ENCODE measurements at places on chromosomes 2 and 18.

DNA sequence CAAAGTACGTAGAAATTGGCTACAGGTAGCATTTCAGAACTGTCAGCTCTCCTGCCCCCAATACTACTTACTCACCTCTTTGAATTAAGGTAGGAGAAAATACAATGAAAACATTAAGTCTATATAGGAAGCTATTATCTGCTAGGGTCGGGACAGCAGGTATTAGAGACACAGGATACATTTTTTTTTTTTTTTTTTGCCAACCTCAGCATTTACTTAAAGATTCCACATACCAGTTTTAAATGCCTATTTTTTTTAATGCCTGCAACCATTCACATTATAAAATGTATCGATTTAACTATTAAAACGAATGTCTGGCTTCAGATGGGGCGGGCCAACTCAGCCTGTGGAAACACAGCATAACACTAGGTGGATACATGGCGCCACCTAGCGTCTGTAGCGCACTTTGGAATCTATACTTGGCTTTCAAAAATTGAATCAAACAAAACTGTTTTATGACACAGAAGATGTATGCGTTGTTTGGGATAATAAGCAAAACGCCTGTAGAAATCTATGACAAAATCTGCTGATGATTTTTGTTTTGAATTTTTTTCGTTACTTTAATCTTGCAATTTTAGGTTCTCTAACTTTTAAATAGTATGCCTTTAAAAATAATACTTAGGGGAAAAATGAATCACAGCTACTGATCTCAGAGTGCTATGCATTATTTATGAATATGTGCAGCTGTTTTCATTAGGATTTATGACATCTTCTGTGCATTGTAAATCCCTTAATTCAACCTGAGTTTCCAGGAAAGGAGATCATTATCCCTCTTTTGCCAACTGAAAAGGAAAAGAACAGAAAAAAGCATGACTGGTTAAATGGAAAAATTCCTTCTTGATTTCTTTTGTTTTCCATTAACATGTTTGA is 261.0 kb downstream of the NYAP2 start:
- DNase-seq, result peak; percentile 76

GRCh38 chr2:174484573-174484972 is 2.3 kb downstream of the GPR155 start:
- no peak for DNase-seq

GRCh38 chr2:196200557-196200956 is 29.2 kb upstream of the STK17B start:
- DNase-seq, result no peak

- DNase-seq, result no peak
These were observed 274.8 kb downstream of the SP3 start for GRCh38 chr2:173690349-173690748.

DNA sequence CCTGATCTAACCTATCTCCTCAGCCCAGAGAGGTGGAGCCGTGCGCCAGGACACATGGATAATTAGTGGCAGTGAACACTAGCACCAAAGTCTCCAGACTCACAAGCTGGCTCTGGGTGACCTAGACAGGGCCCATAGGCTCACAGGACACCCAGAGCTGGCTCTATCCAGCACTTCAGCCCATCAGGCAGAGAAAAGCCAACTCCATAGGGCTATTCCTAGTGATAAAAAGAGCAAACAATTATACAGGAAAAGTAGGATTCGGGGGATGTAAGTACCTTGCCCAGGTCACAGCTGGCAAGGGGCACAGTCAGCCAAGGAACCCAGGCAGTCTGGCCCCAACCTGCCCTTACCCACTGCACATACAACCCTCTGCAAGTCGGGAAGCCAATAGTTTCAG is 178.6 kb downstream of the TNS1 start:
- no peak for DNase-seq

DNA sequence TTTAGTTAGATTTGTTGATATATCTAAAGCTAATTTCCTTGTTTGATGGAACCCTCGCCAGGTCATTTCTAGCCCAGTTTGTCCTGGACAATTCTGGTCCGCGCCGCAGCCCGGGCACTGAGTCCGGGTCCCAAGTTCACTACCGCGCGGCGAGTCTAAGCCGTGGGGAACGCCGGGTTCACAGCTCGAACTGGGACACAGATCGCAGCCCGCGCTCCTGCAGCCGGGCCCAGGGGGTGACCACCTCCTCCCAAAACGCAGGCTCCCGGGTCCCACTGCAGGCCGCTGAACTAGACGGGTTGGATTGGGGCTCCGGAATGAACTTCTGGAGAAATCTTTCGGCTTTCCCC is 681 bp downstream of the ACADL start:
- peak; percentile 9 for DNase-seq

GRCh38 chr2:181348107-181348837 is 108.9 kb upstream of the ITGA4 start:
- DNase-seq, result no peak

- DNase-seq, result no peak
These were observed 116.0 kb upstream of the EPC2 start for GRCh38 chr2:148528356-148529064.

- DNase-seq, result no peak
These were observed 14.7 kb downstream of the CDC42EP3 start for GRCh38 chr2:37656512-37657423.

DNA sequence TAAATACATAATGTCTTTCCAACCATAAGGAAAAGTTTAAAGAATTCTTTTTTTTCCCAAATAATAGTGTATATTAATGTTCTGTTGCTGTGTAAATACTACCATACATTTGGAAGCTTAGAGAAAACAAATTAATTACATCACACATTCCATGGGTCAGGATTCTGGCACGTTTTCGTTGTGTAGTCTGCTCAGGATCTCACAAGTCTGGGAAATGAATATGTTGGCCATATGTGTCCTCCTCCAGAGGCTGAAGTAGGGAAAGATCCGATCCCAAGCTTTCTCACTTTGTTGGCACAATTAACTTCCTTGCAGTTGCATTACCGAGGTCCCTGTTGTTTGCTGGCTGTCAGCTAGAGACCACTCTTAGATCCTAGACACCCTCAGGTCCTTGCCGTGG is 83.9 kb downstream of the RPRM start:
- DNase-seq, result no peak

- DNase-seq, result no peak
These were observed 1.4 kb downstream of the RAB1A start for GRCh38 chr2:65128297-65129190.

DNA sequence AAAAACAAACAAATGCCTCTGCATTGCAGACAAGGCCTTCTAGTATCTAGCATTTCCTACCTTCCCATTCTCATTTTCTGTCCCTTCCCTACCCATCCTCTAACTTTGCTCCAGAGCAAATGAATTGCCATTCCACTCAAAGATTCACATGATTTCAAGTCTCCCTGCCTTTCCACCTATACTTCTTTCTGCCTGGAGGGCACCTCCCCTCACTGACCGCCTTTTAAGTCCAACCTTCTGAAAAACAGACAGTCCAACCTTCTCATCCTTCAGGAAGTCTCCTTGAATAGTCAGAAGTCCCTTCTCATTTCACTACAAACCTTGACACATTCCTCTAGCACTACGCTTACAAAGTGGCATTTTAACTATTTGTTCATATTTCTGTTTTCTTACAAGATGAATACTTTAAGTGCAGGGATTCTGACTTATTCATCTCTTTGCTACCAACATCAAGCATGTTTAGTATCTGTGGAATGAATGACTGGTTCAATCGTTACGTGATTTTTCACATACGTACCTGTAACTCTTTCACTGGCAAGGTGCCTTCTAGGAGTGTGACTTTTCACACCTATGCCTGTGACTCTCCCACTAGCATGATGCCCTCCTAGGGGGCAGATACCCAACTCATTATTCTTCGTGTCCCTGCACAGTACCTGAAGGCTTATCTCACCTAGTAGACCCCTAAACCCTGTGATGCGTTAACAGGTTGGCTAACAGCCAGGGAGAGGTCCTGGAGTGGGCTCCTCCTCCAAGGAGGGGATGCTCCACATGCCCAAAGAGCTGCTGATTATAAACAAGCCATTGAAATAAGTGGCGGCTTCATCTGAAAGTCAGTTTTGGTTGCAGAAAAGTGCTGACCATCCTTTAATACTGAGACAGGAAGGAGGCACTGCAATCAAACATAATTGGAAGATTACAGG is 356.2 kb downstream of the MYCN start:
- DNase-seq, result no peak

- peak; percentile 22 for DNase-seq
These were observed 68.8 kb downstream of the DOK6 start for GRCh38 chr18:69469444-69469919.

GRCh38 chr2:207487650-207488311 is 42.0 kb upstream of the CREB1 start:
- DNase-seq, result no peak

- no peak for DNase-seq
These were observed 339.4 kb downstream of the DCC start for GRCh38 chr18:52679354-52679753.

DNA sequence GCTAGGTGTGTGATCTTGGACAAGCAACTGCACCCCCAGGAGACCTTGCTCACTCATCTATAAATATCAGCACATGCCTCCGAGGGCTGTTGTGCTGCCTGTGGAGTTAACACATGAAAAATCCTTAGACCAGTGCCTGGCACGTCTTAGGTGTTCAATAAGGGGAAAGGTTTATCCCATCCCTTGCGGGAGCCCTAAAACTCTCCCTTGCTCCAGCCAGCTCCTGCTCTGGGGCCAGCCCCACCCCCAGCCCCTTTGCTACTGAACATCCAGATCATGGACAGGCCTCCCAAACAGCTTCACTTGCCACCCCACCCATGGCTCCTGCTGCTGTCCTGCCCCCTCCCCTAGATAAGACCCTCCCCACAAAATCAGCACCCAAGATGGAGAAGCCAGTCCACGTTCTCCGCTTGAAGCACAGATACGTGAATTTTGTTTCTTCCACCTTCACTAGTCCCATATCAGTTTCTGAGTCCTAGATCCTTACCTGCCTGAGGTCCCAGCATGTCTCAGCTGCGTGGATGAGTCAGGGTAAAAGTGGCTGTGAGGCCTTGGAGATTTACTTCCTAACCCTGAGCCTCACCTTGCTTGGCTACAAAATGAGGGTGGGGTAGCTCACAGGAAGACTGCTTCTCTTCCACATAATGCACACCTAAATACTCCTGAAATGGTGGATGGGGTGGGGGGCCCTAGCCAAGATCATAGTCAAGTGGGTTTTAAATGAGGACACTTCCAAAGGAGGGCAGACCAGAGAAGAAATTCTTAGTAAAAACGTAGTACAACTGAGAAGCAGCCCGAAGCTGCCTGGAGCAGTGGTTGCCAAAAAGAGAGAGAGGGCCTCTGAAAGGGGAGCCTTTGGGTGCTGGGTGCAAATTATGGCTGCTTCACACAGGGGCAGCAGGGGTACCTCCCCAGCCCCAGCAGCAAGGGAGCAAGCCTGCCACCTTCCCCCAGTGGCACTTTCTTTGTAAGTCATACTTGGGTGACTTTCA is 40.4 kb downstream of the C1QL2 start:
- DNase-seq, result no peak
